ENCODE measurements at places on chromosomes 6 and 20. TPM values are rescaled to one million over a fixed set of nuclear protein-coding genes. Genes with fewer than 3 reads are reported as not detected.

The C2 gene
- total RNA-seq, result 1.2 TPM

The AGPAT4 gene
- 37.6 TPM for total RNA-seq

The CNBD2 gene
- 5.6 TPM for total RNA-seq

The RAB44 gene
- total RNA-seq, result not detected

The CRISP3 gene
- not detected for total RNA-seq

The GMEB2 gene
- total RNA-seq, result 14.6 TPM

The LAMA4 gene
- 14.7 TPM for total RNA-seq

The LPIN3 gene
- total RNA-seq, result 1.8 TPM

- DNase-seq, result no peak
Measured at GRCh38 chr6:73801652-73802268, 105.8 kb downstream of the CD109 start.

GRCh38 chr6:150406948-150407347, 38.1 kb downstream of the IYD start:
- no peak for DNase-seq

- DNase-seq, result no peak
Measured at GRCh38 chr6:166418691-166419143, 36.0 kb upstream of the MPC1 start.

DNA sequence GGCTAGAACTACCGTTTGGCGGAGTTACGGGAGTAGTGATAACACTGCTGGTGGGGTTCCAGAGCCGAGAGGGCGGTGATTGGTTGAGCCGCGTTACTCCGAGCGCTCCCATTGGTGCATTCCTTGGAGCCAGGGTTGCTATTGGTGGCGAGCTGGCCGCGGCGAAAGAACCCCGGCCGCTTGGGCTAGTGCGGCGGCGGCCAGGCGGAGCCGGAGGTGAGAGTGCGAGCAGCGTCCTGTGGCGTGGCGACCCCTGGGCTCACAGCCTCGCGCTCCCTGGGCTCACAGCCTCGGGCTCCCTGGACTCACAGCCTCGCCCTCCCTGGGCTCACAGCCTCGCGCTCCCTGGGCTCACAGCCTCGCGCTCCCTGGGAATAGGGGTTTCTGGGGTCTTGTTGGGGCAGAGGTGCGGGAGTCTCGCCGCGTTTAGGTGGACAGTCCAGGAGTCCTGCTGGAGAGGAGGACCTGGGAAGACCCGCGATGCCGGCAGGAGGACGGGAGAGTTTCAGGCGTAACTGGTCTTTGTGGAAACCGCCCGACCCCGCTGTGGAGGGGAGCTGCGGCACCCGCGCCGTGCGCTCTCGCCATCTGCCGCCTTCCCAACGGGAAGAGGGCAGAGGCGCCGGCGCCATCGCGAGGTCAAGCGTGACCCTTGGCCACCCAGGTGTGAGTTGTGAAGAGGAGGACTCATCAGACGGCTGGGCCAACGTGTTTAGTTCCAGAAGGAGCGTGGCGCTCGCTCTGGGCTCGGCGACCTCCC, 12.2 kb downstream of the PRDM13 start:
- no peak for DNase-seq

DNA sequence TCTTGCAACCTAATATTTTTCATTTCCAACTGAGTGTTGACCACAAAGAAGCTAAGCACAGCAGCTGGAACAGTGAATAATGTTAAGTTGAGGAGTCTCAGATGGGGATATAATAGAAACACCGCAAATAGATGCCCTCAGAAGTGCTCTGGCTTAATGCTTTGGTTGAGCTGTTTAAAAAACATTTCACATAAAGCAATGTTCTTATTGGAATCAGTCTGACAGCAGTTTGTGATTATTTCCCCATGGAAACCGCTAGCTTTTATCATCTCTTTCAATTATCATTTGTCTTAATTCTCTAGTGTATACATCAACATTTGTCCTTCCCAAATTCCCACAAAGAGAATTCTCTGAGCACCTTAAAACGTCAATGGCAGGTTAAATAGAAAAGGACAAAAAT, 30.8 kb downstream of the METTL24 start:
- no peak for DNase-seq

DNA sequence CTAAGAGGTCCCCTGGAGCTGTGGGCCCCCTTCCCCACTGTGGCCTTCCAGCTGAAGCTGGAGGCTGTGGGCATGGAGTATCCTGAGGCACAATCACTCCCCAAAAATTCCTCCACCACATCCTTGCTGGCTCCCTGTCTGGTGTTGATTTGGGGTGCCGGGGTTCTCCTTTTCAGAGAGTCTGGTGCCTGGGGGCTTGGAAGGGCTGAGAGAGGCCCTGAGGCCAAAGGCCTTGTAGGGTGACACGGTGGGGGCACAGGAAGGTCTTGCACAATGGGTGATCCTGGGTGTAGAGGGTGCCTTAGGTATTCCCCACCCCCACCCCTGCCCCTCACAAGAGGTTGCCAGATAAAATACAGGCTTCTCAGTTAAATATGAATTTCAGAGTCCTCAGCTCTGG, 33.2 kb upstream of the VEGFA start:
- DNase-seq, result no peak

GRCh38 chr6:166004876-166005275, 162.8 kb downstream of the TBXT start:
- DNase-seq, result no peak

DNA sequence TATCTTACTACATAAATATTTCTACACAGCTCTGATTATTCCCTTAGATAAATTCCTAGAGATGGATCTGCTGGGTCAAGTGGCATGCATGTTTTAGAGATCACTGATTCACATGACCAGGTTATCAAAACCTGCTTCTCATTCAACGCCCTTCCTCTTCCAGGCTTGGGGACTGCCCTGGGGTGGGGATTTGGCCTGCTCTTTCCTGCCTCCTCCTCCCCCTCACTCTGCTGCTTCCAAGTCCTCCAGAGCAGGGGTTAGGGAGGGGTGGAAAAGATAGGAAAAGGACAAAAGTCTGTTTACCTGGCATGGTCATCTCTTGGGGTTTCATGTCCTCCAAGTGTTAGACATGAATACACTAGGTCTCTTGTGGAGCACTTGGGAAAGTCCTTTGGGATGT, 105.6 kb upstream of the GPR6 start:
- DNase-seq, result no peak

DNA sequence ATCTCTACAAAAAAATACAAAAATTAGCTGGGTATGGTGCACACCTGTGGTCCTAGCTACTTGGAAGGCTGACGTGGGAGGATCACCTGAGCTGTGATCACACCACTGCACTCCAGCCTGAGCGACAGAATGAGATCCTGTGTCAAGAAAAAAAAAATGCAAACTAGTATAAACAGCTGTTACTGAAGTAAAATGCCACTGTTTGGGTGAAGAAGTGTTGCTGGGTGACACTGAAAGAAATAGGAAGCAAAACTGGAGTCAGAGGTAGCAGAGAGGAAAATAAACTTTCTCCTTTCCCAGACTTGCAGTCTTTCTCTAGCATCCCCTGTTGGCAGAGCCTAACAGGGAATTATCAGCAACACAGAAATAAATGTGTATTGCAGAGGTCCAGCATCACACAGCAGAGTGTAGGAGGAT, 241.2 kb upstream of the PREP start:
- DNase-seq, result no peak

GRCh38 chr20:57392512-57393271, 1.5 kb downstream of the RBM38 start:
- DNase-seq, result no peak

- DNase-seq, result peak; percentile 64
Measured at GRCh38 chr6:75210885-75211739, 5.3 kb upstream of the COL12A1 start.

- peak; percentile 80 for DNase-seq
Measured at GRCh38 chr6:34196116-34196832, 40.4 kb upstream of the HMGA1 start.

- DNase-seq, result no peak
Measured at GRCh38 chr6:35539223-35539622, 26.5 kb upstream of the TULP1 start.

GRCh38 chr6:53593001-53593488, 48.1 kb upstream of the GCLC start:
- DNase-seq, result no peak

DNA sequence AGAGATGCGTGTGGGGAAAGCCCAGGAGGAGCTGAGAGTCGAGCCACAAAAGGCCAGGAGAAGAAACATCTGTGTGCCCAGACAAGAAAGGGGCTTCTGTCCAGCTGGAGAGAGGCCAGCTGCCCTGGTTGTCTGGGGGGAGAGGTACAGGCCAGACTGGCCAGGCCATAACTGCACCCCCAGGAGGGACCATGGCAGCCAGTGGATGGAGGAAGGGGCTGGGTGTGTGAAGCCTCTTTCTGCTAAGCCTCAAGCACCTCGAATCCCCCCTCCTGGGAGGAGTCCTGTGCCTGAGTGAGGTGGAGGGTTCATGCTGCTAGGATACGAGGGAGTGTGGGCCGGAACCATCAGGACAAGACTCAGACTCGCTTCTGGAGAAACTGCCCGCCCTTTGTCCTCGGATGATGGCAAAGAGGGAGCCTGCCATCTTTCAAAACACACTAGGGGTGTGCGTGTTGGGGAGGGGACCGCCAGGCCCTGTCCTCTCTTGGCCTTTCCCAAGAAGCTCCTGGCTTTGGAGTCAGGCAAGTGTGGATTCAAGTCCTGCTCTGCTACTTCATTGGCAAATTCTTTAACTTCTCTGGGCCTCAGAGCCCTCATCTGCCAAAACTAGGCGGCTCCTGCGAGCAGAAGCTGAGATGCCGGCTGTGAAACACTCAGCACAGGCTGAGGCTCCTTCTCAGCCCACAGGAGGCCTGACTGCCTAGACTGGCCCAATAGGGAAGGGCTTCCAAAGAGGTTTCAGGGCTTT, 90.3 kb downstream of the ASXL1 start:
- no peak for DNase-seq

DNA sequence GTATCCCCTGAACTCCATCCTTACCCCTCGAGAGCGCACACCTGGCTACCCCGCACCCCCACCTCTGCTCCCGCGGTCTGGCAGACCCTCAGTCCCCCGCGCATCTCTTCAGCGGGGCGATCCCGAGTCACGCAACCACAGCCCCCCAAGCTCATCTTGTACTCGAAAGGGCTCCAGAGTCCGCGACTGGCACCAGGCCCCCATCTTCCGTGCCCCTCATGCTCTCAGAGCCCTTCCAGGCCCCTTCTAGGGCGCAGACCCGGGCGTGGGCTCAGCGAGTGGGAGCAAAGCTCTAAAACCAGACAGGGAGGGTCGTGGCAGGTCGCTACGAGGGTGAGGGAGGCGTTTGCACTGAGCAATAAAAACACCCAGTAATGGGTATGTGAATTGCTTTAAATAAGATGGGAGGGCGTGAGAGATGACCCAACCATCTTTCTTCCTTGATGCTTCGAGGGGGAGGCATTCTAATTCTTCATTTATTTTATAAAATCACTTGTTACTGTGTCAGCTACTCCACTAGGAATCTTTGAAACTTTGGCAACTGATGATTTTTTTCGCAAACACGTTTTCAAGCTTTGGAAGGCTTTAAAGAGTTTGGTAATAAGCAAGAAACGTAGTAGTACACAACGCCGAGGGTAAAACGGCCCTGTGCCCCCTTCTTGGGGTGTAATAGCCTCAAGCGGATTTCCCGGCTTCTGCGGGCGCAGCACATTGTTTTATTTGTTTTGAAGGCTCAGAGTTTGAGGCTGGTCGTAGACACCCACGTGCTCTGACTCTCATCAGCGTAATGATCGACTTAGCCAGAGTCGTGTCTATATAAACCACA, 42.6 kb upstream of the SUPT3H start:
- peak; percentile 5 for DNase-seq

- no peak for DNase-seq
Measured at GRCh38 chr6:13372688-13373487, 44.6 kb upstream of the TBC1D7 start.

All from neural crest cell (in vitro differentiated cells).